ENCODE measurements at places on chromosomes 11 and 22.
A peak's percentile ranks its signal among the peaks of the same experiment; 100 is the strongest.

GRCh38 chr11:356610-357009, 12.7 kb upstream of the B4GALNT4 start:
- DNase-seq: no peak

DNA sequence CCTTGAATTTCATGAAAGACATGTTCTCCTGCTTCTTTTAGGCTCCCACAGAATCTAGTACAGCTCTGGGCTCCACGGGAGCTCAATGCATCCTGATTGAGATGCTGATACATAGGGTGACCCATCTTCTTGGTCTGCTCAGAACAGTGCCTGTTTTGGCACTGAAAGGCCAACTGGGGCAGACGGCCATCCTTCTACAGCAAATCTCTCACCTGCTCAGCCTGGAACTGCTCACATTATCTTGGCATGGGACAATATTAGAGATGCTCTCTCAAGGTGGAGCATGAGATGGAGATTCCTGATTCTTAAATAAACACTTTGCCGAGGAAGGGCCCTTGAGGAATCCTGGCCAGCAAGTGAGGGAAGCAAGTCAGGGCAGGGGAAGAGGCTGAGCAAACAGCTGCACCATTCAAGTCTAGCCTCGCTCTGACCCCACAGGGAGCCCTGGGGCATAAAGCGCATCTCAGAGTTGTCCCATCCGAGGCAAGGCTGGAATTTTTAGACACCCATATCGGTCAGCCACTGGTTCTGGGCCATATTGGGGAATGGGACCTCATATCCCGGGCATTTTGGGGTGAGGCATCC, 58.4 kb upstream of the CSNK2A3 start:
- no peak for DNase-seq

- no peak for DNase-seq
Measured at GRCh38 chr11:128300785-128301184, 286.6 kb downstream of the ETS1 start.

- DNase-seq: no peak
Measured at GRCh38 chr11:116830184-116830912, 641 bp downstream of the APOC3 start.

DNA sequence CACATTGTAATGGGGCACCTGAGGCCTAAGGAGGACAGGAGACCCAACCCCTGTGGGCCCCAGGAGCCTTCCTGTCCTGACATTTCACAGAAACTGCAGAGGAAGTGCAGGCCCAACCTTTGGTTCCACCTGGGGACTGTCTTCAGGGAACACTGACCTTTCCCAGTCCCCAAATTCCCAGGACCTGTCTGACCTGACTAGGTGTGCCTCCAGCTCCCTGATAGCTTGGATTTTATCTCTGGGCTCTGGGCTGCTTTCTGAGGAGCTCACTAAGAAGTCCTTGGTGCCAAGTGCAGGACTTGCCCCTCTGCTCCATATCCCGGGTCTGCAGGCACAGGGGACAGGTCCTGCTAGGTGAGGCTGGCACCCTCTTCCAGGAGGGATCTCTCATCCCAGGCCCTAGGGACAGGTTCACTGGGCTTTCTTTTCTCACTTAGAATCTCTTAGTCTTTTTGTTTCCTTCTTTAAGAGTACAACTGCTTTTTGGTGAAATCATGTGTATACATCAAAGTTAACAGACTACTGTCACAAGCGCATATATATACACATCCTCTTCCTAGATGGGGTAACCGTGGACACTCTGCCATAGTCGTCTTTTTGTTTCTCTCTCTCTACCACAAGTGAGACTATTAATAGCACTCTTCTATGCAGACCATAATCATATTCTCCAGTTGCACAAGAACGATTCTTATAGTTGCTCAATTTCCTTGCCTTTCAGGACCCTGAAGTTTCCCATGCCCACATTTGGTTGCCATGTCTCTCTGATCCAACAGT, 72.0 kb upstream of the IGLL5 start:
- no peak for DNase-seq

- peak; percentile 84 for DNase-seq
Measured at GRCh38 chr11:72831521-72832300, 17.5 kb downstream of the ATG16L2 start.

DNA sequence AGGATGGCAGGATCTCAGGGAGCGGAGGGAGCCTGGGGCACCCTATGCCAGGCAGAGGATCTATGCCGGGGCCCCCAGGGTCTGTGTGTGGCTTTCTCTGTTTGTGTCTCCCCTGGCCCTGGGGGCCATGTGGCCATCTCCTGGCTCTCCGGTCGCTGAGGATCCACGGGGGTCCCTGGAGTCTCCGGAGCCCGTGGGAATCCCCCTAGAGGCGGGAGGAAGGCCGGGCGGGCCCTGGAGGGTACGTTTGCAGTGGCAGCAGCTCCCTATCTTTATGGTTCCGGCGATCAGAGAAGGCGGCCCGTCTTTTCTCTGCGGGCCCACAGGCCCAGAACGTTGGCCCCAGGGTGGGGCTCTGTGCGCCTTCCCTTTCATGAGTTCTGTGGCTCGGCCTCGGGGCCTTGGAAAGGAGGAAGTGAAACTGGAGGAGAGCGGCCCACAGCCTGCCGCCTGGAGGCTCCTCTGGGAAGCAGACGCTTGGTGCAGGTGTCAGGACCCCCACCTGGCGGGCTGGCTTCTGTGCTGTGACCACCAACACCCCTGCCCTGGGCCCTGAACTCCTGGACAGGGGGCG, 82.1 kb downstream of the KCNQ1 start:
- DNase-seq: no peak

- no peak for DNase-seq
Measured at GRCh38 chr11:20003351-20003750, 156.9 kb downstream of the DBX1 start.

DNA sequence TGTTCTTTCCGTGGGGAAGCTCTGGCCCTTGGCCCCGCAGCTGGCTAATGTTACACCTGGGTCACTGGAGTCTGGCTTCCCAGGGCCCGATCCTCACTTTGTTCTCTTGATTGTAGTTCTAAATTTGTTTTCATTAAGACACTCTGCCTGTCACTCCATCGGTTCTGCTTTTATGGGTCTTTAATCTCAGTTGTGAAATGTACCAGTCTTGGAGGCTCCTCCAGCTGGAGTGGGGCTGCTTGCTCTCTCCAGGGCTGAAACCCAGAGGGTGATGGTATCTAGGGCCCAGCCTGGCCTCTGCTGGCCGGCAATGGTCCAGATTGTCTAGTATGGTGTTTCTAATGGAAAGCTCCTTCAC, 352.9 kb downstream of the TENM4 start:
- DNase-seq: no peak

All from iPS DF 6.9 (cell line).